ENCODE measurements at places on chromosomes 2 and 18.
A peak's percentile ranks its signal among the peaks of the same experiment; 100 is the strongest.

DNA sequence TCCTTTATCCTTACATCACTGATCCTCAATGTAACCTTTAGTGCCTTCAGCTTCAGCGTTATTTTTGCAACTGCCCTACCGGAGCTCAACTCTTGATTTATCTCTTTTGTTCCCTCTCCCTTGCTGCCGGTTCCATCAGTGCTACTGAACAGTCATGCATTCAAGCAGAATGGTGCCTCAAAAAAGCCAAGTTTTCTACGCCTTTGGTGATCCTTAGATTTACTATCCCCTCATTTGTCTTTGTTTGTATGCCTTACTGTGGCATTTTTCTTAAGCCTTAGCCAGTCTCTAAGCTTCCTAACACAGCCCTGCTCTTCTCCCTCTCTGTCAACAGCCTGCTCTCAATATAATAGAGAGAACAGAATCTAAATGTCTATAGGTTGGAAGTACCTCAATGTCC, 847.7 kb downstream of the CPS1 start:
- DNase-seq, result no peak

DNA sequence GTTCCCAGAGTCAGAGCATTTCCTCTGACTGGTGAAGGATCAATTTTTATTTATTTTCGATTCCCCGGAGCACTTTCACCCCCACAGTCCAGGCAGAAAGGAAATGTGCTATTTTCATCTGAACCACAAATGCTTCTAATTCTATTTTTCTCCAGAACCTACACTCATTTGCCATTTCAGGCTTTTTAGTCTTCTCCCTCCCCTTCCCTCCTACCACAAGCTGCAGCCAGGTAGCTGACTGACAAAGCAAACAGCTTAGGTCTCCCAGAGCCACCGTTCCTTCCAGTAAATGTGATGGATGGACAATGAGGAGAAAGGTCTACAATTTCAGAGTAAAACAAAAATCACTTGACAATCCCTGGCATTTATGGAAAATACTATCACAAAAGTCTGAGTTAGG, 76.9 kb downstream of the KLF7 start:
- DNase-seq, result peak; percentile 34

DNA sequence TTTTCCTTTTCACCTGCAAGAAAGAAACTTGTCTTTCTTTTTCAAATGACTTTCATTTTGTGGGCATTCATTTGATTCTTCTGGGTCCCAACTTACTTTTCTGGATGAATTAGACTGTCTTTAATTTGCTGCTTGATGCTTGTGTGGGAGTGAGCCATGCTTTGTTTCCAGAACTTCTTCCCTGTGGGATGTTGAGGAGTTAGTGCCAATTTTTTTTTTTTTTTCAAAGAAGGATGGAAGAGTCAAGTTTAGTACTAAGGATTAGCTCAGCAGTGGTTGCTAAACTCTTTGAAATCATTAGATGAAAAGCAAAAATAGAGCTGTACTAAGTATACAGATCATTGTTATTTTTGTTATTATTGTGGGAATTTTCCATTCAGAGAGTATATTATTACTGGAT, 17.2 kb upstream of the KCTD1 start:
- no peak for DNase-seq

DNA sequence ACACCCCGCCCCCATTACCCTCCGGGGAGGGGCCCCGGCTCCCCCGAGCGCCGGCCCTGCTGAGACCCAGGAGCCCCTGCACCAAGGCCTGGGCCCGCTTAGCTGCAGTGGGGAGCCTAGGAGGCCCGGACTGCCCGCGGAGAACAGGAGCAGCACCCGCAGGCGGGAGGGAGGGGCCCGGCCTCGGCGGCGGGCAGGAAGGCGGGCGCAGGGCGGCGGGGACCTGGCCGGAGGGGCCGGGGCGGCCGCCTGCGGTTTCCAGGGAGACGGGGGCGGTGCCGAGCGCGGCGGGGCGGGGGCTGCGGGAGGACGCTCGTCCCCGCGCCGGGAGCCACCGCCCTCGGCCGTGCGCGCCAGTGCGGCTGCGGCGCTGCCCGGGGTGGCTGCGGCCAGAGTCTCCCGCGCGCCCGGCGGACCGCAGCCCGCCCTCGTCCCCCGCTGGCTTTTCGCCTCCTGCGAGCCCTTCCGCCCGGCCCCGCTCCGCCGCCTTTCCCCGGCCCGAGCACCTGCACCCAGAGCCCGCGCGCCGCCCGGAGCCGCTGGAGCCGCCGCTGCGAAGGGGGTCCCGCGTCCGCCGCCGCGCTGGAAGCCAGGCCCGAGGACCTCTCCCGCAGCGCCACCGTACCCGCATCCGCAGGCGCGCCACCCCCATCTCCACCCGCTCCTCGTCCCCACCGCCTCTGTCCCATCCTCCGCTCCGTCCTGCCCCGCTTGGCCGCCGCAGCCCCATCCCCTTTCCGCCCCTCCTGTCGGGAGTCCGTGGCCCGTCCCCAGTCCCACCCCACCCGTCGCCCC, 17.2 kb downstream of the GPC1 start:
- no peak for DNase-seq

DNA sequence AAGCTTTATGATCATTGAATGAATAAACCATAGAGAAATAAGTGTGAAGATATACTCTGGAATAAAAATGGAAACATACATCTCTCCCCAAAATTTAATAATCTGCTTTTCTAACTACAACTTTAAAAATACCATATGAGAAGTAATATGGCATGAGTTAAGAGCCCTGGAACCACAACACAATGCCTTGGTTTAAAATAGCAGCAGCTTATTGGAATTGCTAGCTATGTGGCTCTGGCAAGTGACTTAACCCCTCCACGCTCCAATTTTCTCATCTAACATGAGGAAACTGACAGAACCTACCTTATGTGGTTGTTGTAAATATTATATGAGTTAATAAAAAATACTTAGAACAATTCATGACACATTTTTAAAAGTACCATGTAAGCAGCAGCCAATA, 76.4 kb downstream of the VPS54 start:
- DNase-seq, result no peak

DNA sequence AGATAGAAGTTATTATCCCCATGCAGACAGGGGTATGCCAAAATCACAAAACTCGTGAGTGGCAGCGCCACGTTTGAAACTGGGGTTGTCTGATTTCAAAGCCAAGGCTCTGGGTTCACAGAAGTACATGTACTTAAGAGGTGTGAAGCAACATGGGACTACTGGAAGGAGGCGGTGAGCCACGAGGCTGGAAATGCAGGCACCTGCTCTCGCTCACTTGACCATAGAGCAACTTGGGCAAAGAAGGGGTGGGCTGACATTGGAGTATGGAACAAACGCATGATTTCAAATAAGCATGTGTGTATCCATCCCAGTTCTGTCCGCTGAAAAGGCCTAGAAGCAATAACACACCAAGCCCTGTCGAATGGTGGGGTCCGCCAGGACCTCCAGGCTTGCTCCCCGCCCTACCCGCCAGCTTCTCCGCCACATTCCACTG, 593 bp upstream of the ACTR2 start:
- DNase-seq, result no peak

DNA sequence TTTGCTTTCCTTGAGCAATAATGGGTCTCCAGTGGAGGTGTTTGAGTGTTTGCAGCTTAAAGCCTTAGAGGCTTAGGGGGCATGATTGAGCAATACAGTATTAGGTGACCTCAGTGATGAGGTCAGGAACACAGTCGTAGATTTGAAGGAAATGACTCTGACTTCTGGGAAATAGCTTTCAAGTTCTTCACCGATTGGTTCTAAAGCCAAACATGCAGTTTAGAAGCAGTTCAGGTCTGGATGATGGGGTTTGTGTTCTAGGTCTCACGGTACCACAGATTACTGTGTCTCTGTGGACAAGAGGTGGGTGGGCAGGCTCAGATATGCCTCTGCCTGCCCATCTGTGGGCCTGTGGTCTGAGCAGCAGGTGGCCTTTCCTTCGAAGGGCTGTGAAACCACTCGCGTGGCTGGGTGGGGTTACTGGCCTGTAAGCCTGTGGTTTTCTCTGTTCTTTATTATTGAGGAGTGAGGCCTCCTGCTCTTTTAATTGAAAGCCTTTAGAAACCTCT, 7.8 kb downstream of the MTHFD2 start:
- no peak for DNase-seq

DNA sequence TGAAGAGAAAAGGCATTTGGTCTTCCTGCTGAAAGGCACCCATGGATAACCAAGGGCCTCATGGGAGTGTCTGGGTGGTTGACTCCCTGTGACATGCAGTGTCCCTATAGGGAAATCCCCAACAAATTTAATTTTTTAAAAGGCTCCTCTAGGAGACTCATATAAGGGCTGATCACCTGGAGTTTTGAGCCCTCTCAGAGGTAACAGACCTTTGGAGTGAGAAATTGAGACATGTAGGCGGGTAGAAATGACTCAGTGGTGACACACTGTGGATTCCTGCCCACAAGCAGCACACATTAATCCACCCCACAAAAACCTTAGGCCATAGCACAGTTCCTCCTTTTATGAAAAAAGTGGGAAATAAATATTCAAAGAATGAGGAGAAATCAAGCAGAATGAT, 557.0 kb upstream of the CNTNAP5 start:
- DNase-seq, result no peak

DNA sequence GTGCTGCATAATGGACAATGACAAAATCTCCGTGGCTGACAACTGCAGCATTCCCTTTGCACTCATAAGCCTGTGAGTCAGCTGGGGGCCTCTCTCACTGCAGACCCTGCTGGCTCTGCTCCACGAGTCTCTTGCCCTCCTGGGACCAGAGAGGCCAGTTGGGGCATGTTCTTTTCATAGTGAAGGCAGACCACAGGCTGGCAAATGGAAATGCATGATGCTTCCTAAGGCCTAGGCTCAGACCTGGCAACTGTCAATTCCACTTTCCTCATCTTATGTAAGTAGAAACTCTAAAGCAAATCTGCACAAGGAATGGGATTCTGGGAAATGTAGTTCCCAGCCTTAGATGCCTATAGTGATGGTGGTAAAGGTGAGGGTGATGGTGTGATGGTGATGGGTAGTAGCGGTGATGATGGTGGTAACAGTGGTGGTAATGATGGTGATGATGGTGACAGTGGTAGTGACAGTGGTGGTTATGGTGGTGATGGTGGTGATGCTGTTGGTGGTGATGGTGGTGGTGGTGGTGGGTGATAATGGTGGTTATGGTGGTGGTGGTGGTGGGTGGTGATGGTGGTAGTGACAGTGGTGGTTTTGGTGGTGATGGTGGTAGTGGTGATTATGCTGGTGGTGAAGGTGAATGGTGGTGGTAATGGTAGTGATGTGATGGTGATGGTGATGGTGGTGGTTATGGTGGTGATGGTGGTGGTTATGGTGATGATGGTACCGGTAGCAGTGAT, 185.8 kb upstream of the ARL4C start:
- DNase-seq, result no peak

GRCh38 chr2:7373156-7373555, 455.9 kb downstream of the RNF144A start:
- DNase-seq, result no peak

DNA sequence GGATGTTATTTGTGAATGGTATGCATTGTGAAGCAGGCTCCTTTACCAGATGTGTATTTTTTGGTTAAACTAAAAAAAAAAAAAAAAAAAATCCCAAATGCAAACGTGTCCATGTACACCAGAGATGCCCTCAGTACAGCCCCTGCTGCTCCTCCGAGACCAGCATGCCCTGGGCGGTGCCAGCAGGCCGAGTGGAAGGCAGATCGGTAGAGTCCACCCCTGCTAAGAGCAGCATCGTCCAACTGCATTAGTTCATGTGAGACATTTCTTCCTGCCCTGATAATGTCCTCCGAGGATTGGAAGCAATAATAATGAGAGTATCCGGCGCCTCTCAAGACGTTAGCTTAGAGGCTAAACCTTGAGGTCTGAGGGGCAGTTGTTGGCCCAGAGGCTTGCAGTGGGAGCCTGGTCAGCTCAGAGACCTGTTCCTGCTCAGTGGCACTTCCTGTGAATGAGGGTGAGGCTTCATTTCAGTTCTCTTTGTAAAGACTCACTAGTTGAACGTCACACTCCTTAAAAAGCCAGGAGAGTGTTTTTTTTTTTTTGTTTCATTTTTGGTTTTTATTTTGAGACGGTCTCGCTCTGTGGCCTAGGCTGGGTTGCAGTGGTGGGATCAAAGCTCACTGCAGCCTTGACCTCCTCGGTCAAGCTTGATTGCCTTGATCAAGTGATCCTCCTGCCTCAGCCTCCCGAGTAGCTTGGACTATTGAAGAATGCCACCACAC, 5.6 kb downstream of the SLC66A3 start:
- DNase-seq, result no peak

DNA sequence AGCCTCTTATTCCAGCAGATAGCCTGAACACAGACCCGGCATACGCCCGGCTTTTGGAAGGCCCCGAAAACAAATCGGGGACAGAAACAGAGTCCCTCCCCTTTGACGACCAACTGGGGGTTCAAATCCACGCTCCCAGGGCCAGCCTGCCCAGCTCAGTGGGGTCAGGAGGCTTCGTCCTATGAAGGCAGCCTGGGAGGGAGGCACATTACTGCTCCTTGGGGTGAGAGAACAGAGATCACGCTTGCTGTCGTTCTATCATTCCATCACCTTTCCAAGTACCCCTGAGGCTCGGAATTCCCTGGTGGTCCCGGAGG, 208.8 kb upstream of the SALL3 start:
- DNase-seq, result no peak

DNA sequence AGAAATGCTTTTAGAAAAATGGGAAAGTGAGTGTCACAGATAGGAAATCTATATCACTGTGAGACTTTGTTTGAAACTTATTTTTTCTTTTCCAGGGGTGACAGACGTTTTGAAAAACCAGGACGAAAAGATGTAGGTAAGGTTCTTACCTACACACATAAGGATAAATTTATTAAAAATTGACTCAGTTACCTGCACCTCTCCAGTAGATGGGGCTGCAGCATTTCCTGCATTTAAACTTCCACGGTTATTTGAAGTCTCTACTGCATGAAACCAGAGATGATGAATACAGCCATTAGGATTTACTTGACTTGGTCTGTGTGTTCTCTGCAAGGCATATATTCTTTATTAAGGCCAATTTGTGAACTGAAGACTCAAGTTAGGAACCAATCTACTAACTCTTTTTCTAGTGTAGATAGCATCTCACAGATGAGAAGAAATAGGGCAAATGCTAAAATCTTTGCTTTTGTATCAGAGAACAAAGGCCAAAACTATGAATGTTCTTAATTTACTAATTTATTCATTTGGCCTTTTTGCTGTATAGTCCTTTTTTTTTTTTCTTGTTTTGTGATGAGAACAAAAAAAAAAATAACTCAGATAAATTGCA, 15.0 kb downstream of the KCNJ13 start:
- no peak for DNase-seq

DNA sequence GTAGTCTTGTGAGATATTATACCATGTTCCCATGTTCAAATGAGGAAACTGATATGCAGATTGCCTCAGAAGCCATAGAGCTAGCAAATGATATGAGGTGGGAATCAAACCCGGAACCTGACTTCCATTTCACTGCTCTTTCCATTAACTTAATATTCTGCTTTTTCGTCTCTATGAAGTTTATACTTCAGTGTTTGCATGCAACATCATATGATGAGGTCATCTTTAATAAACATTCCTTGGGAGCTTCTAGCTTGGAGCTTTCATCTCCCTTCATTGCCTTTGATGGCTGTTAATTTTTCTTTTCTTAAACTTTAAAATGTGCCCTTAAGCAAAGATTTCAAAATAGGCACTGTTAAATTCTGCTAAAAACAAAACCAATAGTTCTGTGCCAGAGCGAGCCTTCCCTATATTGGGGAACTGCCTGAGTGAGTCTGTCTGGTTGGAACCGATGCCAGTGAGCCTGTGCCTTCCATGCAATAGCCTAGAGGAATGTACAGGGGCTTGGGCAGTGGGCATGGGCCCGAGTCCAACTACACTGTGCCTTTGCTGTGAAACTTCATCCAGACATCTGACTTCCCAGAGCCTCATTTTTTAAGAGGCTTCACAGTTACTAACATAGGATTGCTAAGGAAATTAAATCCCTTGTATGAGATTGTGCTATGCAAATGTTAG, 91.1 kb upstream of the TMEM200C start:
- DNase-seq, result no peak

- DNase-seq, result no peak
These were observed 64.9 kb upstream of the SLC39A10 start for GRCh38 chr2:195592105-195592504.

Measured in NCI-H187 treated with DMSO at 0.1 percent for 48 hours (cell line).